Smooth muscle cell of the coronary artery (primary cell): ENCODE measurements at places on chromosomes 7 and 10. TPM values are rescaled to one million over a fixed set of nuclear protein-coding genes. Genes with fewer than 3 reads are reported as not detected.

The VSTM2A gene
- total RNA-seq = not detected in 2 replicates

The CALD1 gene
- total RNA-seq = 270 and 510 TPM in 2 replicates

The KIF11 gene
- 1.2 and 6.5 TPM in 2 replicates for total RNA-seq

The HDAC9 gene
- 17.7 and 21.2 TPM in 2 replicates for total RNA-seq

The MYH16 gene
- 0.08 TPM in 1 of 2 replicates, not detected in the other for total RNA-seq

The GALNT11 gene
- total RNA-seq = 29.0 and 51.4 TPM in 2 replicates
